ENCODE measurements at places on chromosomes 5 and 9.

- no peak for DNase-seq
Measured at GRCh38 chr5:14627270-14627669, 37.2 kb upstream of the OTULIN start.

- DNase-seq, result no peak
Measured at GRCh38 chr5:81023261-81023970, 63.3 kb downstream of the RASGRF2 start.

GRCh38 chr5:138467711-138468132, 2.4 kb downstream of the EGR1 start:
- DNase-seq, result no peak

- no peak for DNase-seq
Measured at GRCh38 chr5:132322266-132322665, 28.1 kb downstream of the SLC22A4 start.

DNA sequence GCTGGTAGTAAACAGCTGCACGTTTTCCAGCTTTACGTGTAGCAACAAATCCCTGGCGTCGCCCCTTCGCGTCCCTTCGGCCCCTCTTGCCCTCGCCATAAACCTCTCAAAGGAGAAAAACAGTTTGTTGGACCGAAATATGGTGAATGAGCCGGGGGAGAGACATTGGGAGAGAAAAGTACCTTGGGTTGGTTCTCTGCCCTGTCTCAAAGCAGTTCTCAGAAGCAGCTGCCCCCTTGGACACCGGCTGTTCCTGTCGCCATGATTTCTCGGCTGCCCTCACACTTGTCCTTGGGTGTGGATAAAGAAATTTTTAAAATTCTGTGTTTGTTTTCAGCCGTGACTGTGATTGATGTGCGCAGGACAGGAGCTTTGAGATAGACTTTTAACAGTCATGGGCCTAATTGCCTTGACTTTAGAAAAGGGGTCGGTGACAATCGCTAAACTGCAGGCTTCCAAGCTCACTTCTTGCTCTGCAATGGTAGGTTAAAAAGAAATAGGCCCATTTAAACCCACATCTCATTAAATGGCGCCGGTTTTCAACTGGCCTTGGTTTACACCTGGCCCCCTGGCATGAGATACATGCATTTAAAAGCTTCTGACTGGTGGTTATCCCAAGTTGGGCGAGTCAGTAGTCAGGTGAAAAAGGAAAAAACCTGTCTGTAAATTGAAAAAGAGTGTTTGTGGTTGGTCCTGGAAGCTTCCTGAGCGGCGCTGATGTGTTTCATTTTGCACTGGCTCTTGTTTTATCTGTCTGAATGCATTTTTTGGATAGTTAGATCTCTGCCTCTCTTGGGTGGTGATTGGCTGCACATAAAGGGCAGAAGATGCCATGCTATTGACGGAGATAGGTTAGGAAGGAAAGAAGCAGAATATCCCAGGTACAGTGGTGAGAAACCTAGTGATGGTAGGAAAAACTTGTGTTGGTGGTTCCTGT, 983 bp downstream of the RCL1 start:
- no peak for DNase-seq

DNA sequence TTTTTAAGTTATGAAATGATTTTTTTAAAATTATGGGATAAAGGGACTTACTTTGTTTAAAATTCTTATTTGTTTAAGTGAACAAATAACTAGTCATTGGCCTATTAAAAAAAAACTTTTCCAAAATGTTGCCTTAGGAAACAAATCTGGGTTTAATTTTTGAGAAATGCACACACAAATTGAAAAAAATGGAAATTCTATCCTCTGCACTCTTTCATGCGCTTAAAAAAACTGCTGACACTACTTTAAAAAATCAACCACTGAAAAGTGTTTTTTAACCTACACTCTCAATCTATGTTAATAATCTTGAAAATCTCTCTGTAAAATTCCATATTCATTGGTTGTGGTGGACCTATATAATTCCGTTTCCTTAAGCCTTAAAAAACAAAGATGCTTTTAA, 163.4 kb upstream of the DAB2 start:
- no peak for DNase-seq

DNA sequence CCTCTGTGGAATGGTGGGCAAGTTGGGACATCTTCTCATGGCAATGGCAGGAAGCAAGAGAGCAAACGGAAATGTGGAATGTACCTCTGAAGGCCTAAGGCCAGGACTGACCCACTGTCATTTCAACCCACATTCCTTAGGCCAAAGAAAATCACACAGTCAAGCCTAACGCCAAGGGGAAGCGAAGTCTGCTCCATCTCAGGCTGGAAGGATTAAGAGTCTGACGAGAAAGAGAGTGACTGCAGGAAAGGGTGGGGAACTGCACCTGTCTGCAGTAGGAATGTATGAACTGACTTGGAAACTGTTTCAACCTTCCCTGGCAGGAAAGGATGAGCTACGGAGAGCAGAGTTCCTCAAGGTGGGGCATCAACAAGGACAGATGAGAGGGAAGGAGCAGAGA, 90.2 kb upstream of the TAS2R1 start:
- no peak for DNase-seq

GRCh38 chr5:143397302-143398052, 6.0 kb downstream of the NR3C1 start:
- peak; percentile 39 for DNase-seq

DNA sequence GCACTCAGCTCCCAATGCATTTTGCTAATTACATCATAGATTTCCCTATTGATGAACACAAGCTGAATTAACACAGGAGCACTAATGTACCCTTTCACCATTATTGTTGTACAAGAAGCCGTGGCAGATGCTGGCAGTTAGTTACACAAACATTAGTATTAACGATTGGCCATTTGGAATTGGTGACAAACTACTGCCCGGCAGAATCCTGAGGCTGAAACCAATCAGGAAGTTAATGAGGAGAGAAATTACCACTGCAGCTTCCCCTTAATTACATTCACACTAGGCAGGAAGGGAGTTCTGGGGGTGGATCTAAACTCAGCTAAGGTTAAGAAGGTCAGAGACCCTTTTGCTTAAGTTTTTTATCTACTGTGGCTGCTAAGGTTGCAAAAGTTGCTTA, 9.6 kb upstream of the DMRT3 start:
- no peak for DNase-seq

DNA sequence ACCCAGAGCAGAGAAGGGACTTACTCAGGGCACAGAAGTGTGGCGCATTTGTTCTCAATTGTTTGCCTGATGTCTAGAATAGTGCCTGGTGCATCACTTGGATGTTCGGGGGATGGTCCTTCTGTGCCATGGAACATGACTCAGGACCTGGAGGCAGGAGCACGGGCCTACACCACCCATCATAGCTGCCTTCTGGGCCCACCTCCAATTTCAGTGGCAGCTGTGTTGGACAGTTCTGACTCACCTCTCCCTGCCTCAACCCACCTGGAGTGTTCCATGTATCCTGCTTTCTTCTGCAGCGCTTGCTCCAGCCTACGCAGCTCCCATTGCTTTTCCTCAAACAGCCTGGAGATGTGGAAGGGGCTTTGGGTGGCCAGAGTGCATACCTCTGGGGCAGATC, 12.5 kb upstream of the CXCL14 start:
- DNase-seq, result no peak

DNA sequence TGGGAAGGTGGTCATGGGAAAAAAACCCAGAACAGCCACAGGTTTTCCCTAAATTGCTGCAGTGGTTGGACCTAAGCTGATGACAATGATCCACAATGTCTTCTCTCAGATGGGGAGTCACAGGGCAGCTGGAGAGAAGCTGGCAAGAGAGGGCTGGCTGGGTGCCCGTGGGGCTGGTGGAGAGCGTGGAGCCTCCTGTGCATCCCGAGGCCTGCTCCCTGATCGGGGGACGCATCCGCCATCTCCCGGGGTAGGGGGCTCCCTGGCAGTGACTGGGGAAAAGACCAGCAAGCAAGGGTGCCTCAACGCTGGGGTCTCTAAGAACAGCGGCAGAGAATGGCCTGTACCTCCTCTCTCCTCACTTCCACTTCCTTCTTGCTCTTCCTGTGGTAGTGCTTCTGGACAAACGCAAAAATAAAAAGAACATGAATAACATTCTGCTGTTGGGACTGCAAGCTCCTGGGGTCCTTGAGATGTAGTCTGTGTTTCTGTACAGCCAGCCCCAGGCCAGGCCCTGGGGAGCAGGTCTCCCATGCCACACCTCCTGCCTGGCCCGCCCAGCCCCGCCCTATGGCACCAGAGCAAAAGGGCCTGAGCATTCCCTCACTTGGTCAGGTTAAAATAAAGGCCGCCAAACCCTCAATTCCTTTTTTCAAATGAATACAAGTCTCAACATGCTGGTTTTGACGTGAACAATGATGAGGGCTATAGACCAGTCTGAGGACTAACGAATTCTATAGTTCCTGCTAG, 7.0 kb upstream of the MRNIP start:
- DNase-seq, result no peak

DNA sequence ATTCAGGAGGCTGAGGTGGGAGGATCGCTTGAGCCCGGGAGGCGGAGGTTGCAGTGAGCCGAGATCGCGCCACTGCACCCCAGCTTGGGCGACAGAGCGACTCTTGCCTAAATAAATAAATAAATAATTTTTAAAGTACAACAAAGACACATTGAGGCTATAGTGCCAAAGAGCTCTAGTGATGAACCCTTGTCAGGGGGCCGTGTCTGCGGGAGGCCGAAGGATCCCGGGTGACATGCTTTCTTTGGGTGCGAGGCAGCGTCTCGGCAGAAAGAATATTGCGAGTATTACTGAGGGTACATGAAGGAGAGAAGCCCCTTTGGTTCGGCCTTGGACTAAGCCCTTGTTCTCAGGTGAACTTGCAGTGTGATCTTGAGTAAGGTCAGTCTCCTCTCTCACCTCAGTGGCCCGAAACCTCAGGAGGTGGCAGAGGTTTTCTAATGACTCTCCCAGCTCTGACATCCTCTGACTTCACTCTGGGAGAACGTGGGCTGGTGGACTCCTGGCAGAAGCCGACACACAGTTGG, 397 bp upstream of the RECK start:
- no peak for DNase-seq

DNA sequence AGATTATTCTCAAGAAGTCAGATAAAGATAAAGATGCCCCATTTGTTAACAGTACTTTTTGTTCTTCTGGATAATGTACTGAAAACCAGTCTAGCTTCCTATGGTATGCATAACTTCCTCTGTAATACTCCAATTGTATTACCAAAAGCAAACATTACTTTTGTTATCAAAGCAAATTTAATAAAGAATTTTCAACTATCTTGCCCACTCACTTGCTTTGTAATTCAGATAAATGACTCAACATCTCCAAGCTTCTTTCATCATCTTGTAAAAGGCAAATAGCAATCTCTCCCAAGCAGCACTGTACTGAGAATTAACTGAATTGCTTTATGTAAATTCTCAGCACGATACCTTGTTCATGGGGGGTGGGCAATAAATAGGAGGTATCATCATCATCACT, 98.3 kb downstream of the NFIB start:
- DNase-seq, result no peak

DNA sequence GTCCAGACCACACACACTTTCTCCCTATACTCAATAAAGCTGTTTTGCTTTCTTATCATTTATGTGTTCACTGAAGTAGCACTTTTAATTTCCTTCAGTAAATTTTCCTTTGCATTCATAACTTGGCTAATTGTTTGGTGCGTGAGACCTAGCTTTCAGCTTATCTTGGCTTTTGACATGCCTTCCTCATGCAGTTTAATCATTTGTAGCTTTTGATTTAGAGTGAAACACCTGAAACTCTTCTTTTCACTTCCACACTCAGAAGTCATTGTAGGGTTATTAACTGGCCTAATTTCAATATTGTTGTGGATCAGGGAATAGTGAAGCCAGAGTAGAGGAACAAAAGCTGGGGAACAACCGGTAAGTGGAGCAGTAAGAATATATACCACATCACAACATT, 114.7 kb downstream of the ST8SIA4 start:
- no peak for DNase-seq

DNA sequence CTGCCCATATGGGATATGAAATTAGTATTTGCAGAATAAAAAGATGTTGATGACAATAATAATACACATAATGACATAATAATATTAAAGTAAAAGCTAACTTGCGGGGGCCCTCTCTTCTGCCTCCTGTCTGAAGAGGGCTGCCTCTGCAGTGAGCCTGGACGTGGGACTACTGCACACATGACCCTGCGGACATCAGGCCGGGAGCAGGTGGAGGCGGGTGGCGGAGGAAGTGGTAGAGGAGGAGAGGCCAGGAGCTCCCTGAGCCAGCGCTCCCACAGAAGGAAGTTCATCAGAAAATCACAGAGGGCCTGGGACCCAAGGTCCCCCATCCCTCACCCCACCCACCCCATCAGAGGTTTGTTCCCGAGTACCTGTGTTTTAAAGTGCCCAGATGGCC, 60.5 kb downstream of the ROPN1L start:
- peak; percentile 30 for DNase-seq

GRCh38 chr5:147912011-147912410, 5.7 kb upstream of the C5orf46 start:
- DNase-seq, result no peak

DNA sequence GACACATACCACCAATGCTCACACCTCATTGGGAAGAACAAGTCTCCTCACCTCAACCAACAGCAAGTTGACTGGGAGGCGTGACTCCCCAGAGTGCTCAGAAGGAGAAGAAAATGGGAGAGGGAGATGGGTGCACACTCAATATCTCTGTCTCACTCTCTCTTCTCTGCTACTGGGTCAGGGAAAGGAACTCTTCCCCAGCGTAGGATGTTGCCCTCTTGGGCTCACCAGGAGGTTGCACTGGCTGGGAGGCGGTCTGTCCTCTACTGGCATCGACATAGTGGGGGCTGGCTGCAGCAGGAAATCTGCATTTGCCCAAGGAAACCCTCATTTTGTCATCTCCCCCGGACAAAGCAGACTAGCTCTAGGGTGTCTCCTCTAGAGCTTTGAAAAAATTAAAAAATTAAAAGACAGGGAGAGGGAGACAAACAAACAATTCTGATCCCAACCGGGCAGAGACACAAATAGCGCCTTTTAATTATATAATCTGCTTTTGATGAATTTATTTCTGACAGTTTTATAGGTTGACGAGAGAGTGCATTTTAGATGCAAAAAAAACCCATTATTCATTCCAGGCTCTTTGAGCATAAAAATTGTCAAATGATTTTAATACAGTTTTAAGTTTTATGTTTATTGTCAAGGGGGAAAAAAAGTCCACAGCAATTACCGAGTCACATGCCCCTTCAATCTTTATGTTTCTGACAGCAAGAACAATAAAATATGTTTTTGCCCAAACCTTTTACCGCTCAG, 179.3 kb upstream of the MVB12B start:
- no peak for DNase-seq

DNA sequence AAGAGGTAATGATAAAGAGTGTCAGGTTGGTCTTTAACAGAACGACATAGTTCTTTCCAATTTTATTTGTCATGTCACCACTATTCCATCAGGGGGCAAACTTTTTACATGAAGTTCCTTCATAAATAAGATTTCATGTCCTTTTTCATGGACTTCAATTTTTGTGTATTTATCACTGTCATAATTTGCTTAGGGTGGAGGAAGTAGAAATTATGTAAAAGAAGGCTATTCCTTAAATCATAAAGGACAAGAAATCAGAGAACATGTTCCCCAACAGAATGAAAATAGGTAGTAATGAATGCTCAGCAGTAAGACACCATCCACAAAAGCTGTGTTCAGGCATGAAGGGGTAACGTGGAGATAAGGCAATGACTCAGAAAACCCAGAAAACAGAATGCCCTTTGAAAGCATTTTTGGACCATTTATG, 72.7 kb downstream of the ZFAND5 start:
- no peak for DNase-seq

All from SHP77 (cell line).